ENCODE measurements at places on chromosomes 11 and 22.
A peak's percentile ranks its signal among the peaks of the same experiment; 100 is the strongest.

DNA sequence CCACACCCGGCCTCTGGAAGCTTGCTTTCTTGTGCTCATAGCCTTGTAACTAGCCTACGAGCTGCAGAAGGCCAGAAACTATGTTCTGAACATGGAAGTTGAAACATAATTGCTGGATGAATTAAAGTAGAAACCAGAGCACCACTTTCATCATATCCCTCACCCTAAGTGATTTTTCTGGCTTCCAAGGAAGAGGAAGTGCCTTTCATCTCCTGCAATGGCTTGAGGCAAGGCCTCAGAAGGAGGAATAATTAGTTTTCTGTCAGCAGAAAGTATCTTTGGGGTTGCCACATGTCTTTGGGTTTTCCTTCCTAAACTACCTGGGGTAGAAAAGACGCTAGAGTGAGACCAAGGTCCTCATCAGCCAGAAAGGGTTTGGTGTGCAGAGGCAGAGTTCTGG is 14.5 kb downstream of the RPL27A start:
- no peak for DNase-seq

DNA sequence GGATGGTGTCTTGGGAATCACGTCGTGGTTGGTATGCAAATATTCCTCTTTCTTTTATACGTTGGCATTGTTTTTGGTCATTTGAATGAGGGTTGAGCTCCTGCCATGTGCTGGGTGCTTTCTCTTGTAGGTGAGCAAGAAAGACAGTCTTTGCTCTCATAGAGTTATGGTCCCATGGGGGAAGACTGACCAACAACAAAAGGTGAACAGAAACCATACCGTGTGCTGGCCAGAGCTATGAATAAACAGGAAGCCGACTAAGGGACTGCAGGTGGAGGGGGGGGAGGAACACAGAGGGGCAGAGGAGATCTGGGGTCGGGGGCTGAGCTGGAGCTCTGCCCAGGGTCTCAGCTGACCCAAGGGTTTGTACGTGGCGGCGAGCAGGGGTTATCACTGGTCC is 245.3 kb downstream of the CTTN start:
- DNase-seq: no peak

GRCh38 chr11:76666830-76667229 is 3.7 kb downstream of the LRRC32 start:
- no peak for DNase-seq

GRCh38 chr22:41382098-41382578 is 396 bp downstream of the TEF start:
- peak; percentile 20 for DNase-seq

DNA sequence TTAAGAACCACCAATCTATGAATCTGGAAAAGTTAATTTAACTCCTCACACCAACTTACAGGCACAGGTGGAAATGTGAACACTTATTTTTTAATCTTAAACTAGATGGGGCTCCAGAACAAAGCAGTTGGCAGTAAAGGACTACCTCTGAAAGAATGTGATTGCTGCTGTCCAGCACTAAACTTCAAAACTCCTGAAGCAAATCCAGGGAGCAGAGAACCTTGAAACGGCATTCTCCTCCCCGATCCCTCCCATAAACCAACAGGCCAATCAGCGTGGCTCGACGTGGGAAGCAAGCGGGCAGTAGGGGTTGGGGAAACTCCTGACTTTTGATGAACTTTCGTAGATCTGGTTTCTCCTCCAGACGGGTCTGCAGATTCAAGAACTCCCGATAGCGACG is 5.0 kb downstream of the SNX19 start:
- no peak for DNase-seq

All from stimulated activated CD4-positive, alpha-beta T cell treated with anti-CD3 and anti-CD28 coated beads, Interleukin-1b, Interleukin-23, amount 100 ng/mL, for 1 hour (primary cell).